ENCODE measurements at places on chromosomes 16 and 17.

DNA sequence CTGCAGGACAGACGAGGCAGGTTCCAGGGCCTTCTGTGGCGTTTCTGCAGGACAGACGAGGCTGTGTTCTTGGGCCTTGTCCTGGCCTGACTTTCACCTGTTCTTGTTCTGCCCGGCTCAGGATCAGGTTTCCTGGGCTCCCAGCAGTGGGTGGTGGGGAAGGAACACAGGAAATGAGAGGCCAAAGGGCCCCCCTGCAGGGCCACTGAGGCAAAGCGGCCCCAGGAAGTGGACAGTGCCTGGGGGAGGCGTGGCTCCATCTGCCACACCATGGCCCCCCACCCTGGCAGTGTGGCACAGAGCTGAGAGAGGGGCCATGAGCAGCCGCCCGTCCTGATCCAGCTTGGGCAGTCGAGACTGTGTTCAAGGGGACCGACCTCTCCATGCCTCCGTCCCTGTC, 20.7 kb downstream of the SPIRE2 start:
- no peak for DNase-seq

- no peak for DNase-seq
Observed at GRCh38 chr17:4249452-4250029, 14.2 kb downstream of the ANKFY1 start.

- DNase-seq: no peak
Observed at GRCh38 chr17:58991718-58992331, 114.9 kb downstream of the TRIM37 start.

DNA sequence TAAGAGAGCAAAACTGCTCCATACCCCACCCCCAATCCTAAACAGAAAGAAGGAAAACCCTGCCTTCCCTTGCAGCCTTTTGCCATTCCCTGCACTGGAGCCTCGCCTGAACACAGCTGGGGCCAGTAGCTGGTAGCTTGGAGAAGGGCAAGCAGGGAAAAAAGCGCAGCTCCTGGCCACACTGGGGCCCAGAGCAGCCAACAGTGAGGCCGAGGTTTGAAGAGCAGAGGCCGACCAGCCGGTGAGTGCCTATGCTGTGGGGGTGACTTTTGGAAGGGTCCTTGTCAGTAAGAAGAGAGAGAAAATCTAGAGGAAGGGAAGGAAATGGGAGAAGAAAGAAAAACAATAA, 3.2 kb upstream of the HOXB9 start:
- DNase-seq: no peak

- no peak for DNase-seq
Observed at GRCh38 chr16:1137604-1138003, 15.3 kb upstream of the CACNA1H start.

GRCh38 chr17:68621065-68621464, 19.9 kb upstream of the FAM20A start:
- DNase-seq: no peak

GRCh38 chr16:65889533-65889966, 476.9 kb upstream of the CDH5 start:
- DNase-seq: no peak

GRCh38 chr16:17396762-17397498, 73.8 kb downstream of the XYLT1 start:
- DNase-seq: peak; percentile 44

- DNase-seq: no peak
Observed at GRCh38 chr17:10332515-10332914, 40.3 kb downstream of the MYH13 start.

GRCh38 chr17:78368348-78368747, 8.5 kb upstream of the SOCS3 start:
- no peak for DNase-seq

GRCh38 chr16:89420204-89420603, 70.2 kb downstream of the ANKRD11 start:
- no peak for DNase-seq

GRCh38 chr17:38870259-38871165, 654 bp downstream of the LASP1 start:
- no peak for DNase-seq

GRCh38 chr17:6548578-6549330, 7.6 kb downstream of the PITPNM3 start:
- no peak for DNase-seq

GRCh38 chr16:57624044-57624688, 4.3 kb upstream of the ADGRG1 start:
- no peak for DNase-seq

- DNase-seq: no peak
Observed at GRCh38 chr16:69928856-69929400, 22.2 kb upstream of the CLEC18A start.

DNA sequence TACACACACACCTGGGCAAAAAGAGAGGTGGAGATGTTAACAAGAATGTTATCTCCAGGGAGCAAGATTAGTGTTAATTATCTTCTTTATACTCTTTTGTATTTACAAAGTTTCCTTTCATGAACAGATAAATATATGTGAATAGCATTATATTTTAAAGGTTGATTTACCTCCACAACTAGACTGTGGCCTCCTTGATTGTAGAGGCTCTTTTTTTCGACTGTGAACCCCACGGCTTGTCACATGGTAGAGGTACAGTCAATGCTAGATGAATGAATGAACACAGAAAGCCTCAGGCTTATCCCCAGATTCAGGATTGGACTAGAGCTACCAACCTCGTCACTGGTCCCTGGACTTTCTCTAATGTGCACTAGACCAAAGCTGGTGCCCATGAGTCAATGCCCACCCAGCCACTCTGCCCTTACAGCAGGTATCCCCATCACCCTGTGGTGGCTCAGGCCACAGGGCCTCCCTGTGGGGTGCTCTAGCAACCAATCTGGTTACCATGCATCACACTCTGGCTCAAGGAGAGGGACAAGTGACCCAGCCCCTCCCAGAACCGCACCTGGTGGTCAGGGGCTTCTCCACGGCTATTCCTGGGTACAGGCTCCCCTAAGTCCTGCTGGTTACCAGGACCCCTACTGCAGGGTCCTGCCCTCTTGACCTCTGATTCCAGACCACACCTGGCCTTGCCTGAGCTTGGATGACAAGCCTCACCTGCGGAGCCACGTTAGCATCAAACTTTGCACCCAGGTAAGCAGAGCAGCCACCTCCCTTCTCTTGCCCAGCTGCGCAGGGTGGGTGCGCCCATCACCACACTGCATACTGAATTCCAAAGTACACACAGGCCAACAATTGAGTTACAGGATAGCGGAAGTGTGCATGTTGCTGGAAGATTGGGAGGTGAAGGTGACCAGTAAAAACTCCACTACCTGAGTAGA, 101.0 kb downstream of the CDYL2 start:
- DNase-seq: no peak

DNA sequence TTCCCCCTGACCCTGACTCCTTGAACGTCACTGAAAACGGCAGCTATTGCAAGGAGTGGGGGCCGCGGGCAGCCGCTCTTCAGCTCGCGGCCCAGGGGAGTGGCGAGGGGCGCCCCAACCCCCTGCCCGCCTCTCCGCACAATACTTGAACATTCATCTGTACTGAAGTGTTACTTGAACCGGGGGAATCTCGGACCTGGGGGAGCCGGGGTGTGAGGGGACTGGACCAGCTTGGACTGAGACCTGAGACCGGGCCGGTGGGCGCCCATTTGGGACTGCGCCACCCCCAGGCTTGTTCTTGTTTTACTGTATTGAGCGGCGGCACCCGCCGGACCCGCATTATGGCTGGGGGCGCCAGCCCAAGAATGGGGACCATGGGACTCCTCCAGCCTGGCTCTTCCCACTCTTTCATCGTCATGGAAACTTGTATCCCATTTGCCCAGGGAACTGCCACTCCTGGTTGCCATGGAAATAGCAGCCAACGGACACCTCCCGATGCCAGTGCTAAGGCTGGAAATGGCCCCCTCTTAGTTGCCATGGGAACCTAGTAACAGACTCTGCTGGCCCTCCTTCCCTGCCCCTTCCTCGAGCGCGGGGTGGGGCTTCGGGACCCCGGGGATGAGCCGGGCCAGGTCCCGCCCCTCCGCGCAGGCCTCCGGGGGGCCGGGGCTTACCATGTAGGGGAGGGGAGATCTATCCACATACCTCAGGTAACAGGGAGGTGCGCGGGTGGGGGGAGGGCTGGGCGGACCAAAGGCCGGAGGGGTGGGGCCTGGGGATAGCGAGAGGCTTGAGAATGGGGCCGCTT, 805 bp upstream of the ORAI3 start:
- DNase-seq: no peak

DNA sequence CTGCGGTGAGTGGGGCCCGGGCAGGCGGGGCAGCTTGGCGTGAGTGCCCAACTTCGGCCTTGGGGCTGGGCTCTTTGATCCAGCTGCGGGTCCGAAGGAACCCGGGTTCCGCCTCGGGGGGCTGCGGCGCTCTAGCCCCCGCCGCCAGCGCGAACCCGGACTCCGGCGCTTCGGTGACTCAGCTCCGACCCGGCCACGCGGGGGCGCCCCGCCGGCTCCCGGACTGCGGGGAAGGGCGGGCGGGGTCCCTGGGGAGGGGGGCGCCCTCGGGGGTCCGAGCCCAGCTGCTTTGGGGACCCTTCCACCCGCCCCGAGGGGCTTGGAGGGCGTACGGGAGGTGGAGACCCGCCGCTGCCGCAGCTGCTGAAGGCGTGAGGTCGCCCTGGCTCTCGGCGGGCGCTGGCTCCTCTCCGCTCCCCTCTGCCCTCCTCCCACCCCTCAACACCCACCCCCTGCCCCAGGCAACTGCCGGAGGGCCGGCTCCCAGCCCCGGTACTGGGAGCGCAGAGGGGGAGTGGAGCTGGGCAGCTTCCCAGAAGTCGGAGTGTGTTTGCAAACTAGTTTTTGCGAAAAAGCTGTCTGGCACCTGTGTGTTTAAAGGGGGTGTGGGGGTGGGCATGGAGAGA, 516 bp downstream of the CPNE2 start:
- DNase-seq: no peak

GRCh38 chr16:74744566-74744965, 30.1 kb downstream of the FA2H start:
- DNase-seq: no peak

GRCh38 chr17:14080847-14081251, 11.5 kb downstream of the COX10 start:
- DNase-seq: no peak

- DNase-seq: no peak
Observed at GRCh38 chr17:81397314-81398175, 2.3 kb downstream of the BAHCC1 start.

- DNase-seq: no peak
Observed at GRCh38 chr16:85696781-85697180, 8.0 kb upstream of the GINS2 start.

DNA sequence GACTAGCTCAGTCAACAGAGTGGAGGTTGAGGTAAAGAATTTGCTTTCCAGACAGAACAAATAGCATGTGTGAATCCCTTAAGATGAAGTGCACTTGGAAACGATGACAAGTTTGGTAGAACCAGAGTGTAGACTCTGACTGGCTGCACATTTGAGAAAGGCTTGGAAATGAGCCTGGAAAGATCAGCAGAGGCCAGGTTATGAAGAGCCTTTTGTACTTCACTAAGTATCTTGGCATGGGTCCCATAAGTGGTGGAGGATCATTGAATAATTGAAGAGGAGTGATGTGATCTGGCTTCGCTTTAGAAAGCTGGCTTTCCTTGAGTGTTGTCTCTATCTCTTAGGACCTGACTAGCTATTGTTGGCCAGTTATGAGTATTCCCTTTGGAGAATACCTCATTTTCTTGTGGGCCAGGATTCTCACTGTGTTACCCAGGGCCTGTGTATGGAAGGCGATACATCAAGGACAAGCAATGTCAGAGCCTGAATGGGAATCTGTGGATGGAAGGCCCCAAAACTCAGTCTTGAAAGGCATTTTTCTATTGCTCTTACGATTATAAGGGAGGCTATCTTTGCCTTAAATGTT, 329.8 kb downstream of the UTP18 start:
- peak; percentile 69 for DNase-seq

- DNase-seq: no peak
Observed at GRCh38 chr17:82978765-82979349, 100.6 kb upstream of the METRNL start.

DNA sequence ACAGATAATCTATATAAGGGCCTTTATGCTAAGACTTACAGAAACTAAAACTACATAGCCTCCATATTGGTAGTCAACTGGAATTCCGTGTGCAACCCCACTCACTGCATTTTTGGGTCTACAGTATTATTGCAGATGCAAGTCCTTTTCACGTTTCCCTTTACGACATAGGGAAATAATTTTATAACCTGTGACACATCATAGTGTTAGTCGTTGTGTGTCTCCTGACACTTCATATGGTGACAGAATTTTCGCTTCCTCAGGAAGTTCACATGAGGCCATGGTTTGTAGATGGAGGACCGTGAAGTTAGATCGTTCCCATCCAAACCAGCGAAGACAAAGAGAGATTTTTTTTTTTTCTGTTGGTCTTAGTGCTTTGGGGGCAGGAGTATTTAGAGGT, 15.7 kb upstream of the MRC2 start:
- no peak for DNase-seq

- no peak for DNase-seq
Observed at GRCh38 chr16:71254832-71255525, 24.5 kb upstream of the HYDIN start.

DNA sequence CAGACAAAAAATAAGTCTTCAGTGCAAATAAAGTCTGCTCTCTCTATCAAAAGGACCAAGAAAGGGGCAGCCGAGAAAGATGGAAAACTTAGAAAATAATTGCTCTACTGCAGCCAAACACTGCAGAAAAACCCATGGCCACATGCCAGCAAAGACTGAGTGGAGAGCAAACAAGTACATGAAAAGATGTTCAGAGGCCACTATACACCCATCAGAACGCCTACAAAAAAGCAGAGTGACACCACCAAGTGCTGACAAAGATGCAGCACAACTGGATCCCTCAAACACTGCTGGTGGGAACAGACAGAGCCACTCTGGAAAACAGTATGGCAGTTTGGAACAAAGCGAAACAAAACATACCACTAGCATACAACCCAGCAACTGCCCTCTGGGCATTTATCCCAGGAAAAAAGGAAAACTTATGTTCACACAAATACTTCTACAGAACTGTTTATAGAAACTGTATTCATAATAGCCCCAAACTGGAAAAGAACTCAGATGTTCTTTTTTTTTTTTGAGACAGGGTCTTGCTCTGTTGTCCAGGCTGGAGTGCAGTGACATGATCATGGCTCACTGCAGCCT, 36.7 kb downstream of the KIAA0753 start:
- DNase-seq: no peak

DNA sequence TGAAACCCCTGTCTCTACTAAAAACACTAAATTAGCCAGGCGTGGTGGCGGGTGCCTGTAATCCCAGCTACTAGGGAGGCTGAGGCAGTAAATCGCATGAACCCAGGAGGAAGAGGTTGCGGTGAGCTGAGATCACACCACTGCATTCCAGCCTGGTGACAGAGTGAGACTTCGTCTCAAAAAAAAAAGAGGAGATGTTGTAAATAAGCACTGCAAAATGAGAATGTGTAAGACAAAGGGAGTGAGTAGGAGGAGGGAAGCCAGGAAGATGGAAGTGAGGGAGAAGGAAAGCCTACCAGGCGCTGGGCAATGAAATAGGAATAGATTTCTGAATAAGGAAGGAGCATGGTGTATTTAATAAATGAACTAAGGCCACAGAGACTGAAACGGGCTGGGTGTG, 8.7 kb upstream of the PRPF8 start:
- no peak for DNase-seq

- no peak for DNase-seq
Observed at GRCh38 chr16:65570261-65570660, 448.4 kb upstream of the CDH11 start.

- DNase-seq: no peak
Observed at GRCh38 chr17:63434951-63435571, 11.0 kb downstream of the CYB561 start.
